MCF 10A (cell line): ENCODE measurements at places on chromosomes 3 and 15. TPM values are rescaled to one million over a fixed set of nuclear protein-coding genes. Genes with fewer than 3 reads are reported as not detected.

Gene CHRNA5
- 1.9 and 2.3 TPM in 2 replicates for total RNA-seq

Gene THSD4
- total RNA-seq = 36.3 and 38.2 TPM in 2 replicates

Gene ELL3
- 0.61 and 0.86 TPM in 2 replicates for total RNA-seq

Gene LRRC31
- not detected in 2 replicates for total RNA-seq

Gene P2RY1
- total RNA-seq = 0.28 and 0.49 TPM in 2 replicates

Gene OIP5
- total RNA-seq = 2.9 and 5.7 TPM in 2 replicates

Gene RYK
- total RNA-seq = 76.1 and 79.8 TPM in 2 replicates

Gene GPR62
- not detected in 2 replicates for total RNA-seq

Gene SMAD6
- not detected in 2 replicates for total RNA-seq

Gene KIF15
- total RNA-seq = 5.6 and 10.6 TPM in 2 replicates

Gene PPP2R3A
- 7.1 and 7.5 TPM in 2 replicates for total RNA-seq

Gene NR2F2
- 9.6 and 10.9 TPM in 2 replicates for total RNA-seq

Gene SLC38A3
- not detected in 2 replicates for total RNA-seq

Gene THPO
- not detected in 2 replicates for total RNA-seq

Gene SCN11A
- total RNA-seq = 0.05 TPM in 1 of 2 replicates, not detected in the other

Gene B3GALNT1
- total RNA-seq = 3.0 and 3.6 TPM in 2 replicates

Gene PP2D1
- total RNA-seq = not detected in 2 replicates

Gene SOX14
- not detected in 2 replicates for total RNA-seq

Gene FBLN2
- total RNA-seq = not detected in 2 replicates

Gene GP5
- total RNA-seq = 0.15 TPM in 1 of 2 replicates, not detected in the other

Gene DAPK2
- total RNA-seq = 4.6 and 6.8 TPM in 2 replicates

Gene MASP1
- not detected in 2 replicates for total RNA-seq

Gene FANCD2OS
- not detected in 2 replicates for total RNA-seq

Gene DENND6A
- total RNA-seq = 21.2 and 22.3 TPM in 2 replicates

Gene ACP3
- total RNA-seq = not detected in 2 replicates
